G401 (cell line): ENCODE measurements at places on chromosomes 7 and 10. TPM values are rescaled to one million over a fixed set of nuclear protein-coding genes. Genes with fewer than 3 reads are reported as not detected.

GRCh38 chr7:55563596-55564325, 8.5 kb downstream of the VOPP1 start:
- DNase-seq = no peak

DNA sequence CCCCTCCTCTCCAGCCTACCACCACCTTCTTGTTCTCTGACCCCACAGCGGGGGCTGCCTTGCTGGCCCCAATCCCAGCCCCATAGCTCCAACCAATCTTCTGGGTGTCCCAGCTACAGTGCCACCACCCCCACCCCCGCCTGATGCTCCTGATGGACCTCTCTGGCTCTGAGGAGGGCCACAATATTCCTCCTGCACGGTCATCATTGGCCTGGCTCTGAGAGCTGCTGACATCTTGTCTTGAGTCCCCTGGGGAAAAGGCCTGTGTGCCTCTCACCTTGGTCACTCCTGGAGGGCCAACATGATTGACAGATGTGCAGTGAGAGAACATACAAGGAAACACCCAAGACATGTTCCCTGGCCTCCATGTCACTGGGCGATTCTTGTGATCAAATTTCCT, 7.6 kb downstream of the GDF2 start:
- DNase-seq = no peak

AGR2 gene
- not detected in 2 replicates for total RNA-seq

ORAI2 gene
- total RNA-seq = 106 and 147 TPM in 2 replicates

SPACDR gene
- total RNA-seq = not detected in 2 replicates

LRRTM3 gene
- total RNA-seq = not detected in 2 replicates

DHX32 gene
- 46.3 and 63.2 TPM in 2 replicates for total RNA-seq

FXYD4 gene
- total RNA-seq = not detected in 2 replicates

STN1 gene
- 24.1 and 28.7 TPM in 2 replicates for total RNA-seq

ZNRF2 gene
- 3.4 and 5.2 TPM in 2 replicates for total RNA-seq

- DNase-seq = no peak
These were observed 53.2 kb downstream of the EBF3 start for GRCh38 chr10:129910861-129911260.

DNA sequence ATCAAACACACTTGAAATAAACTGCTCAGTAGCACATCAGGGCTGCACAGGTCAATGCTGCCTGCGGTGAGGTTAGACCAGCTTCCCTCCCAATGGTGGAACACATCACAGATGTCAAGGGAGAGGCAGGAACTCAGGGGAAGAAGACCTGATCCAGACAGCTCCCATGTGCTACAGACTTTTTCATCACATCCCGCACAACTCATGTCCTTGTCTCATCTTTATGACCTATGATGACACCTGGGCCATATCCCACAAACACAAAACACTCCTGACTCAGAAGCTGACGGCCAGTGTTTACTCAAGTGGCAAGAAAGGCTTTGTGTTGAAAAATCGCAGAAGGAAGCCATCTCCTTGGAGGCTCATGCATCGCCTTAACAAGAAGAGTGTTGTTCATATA, 91.6 kb downstream of the HTR5A start:
- DNase-seq = no peak

ZNF277 gene
- 20.7 and 53.1 TPM in 2 replicates for total RNA-seq

GRCh38 chr7:102275123-102275703, 11.5 kb upstream of the SH2B2 start:
- DNase-seq = no peak

GRCh38 chr10:100528921-100529474, 673 bp downstream of the NDUFB8 start:
- DNase-seq = peak; percentile 33

DNA sequence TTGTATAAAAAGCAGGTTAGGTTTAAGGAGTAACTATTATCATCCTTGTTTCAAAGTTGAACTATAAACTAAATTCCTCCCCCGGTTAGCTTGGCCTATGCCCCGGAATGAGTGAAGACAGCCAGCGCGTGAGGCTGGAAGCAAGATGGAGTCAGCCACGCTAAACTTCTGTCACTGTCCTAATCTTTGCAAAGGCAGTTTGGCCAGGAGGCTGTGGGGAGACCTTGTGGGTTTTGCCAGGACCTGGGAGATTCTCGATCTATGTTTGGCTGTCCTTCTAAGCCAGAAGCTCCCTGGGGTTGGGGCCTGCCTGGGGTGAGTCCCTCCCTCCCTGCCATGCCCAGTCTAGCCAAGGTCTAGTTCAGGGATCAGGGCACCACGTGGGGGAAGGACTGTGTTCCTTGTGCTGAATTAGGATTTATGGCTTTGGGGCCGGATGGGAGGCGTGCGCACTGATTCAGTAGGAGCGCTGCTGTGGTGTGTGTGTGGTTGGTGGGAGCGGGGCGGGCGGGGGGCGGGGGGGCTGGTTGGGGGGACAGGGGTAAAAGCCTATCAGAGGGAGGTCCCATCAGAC, 871 bp upstream of the GTF2IRD1 start:
- DNase-seq = peak; percentile 29

FOXI2 gene
- not detected in 2 replicates for total RNA-seq

MYH16 gene
- not detected in 2 replicates for total RNA-seq

- no peak for DNase-seq
These were observed 185.7 kb downstream of the KCNMA1 start for GRCh38 chr10:77451886-77452285.
